GM04503 (cell line): ENCODE measurements at places on chromosomes 4 and X.

- DNase-seq, result no peak
These were observed 253.4 kb downstream of the TMA16 start for GRCh38 chr4:163747886-163748285.

- DNase-seq, result peak; percentile 8
These were observed 260.9 kb downstream of the GLUD2 start for GRCh38 chrX:121308276-121308805.

DNA sequence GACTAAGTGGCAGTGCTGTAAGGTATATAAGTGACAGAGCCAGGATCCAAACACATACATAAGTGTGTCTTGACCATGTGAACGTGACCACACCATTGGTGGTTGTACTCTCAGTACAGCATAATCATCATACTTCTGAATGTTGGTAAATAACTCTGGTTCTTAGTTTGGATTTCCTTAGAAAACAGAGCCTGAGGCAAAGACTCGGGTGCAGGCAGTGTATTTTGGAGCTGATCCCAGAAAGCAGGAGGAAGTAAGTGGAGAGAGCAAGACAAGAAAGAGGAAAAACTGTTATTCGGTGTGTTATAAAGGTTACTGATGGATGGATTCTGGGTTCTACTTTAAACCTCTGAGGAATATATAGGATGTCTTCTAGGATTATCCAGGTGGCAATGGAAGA lies 127.9 kb downstream of the SLC39A8 start:
- no peak for DNase-seq

GRCh38 chr4:165874072-165874790 lies 1.2 kb downstream of the TLL1 start:
- no peak for DNase-seq

GRCh38 chr4:84502955-84503373 lies 3.9 kb upstream of the NKX6-1 start:
- no peak for DNase-seq

GRCh38 chr4:152992027-152992426 lies 55.9 kb downstream of the FHDC1 start:
- no peak for DNase-seq

DNA sequence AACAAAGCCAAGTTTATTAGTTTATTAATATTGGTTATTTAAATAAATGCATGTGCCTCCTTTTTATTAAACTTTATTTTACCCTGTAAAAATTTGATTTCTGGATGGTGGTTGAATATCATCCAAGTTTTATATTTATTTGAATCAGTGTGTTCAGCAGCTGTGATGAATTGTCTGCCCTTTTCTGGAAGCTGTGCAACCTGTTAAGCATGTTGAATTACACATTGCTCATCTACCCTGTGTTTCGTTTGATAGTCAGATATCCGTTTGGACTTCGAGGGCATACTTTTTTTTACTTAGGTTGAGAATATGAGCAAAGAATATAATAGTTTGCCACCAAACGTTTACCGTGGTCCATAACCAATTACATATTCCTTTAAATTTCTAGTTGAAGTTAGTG lies 95.8 kb upstream of the TENM3 start:
- DNase-seq, result no peak

- DNase-seq, result no peak
These were observed 78.6 kb upstream of the STS start for GRCh38 chrX:7068939-7069367.
